NCI-H1417 treated with DMSO at 0.1 percent for 48 hours (cell line): ENCODE measurements at places on chromosomes 7 and 10.

GRCh38 chr7:23211589-23211988 is 29.7 kb downstream of the NUP42 start:
- no peak for DNase-seq

- DNase-seq = no peak
Observed at GRCh38 chr7:97971120-97971989, 18.6 kb downstream of the OCM2 start.

DNA sequence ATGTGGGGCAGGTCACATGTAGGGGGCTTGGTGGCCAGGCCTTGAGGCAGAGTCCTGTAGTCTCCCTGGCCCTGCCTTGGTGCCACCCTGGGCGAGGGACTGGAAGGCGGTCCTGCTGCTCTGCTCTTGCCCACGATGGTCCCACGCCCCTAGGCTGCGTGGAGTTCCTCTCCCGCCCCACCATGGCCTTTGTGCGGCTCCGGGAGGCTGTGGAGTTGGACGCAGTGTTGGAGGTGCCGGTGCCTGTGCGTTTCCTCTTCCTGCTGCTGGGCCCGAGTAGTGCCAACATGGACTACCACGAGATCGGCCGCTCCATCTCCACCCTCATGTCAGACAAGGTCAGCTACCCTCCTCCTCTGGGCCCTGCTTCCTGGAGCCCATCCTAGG is 10.0 kb downstream of the FASTK start:
- DNase-seq = no peak

DNA sequence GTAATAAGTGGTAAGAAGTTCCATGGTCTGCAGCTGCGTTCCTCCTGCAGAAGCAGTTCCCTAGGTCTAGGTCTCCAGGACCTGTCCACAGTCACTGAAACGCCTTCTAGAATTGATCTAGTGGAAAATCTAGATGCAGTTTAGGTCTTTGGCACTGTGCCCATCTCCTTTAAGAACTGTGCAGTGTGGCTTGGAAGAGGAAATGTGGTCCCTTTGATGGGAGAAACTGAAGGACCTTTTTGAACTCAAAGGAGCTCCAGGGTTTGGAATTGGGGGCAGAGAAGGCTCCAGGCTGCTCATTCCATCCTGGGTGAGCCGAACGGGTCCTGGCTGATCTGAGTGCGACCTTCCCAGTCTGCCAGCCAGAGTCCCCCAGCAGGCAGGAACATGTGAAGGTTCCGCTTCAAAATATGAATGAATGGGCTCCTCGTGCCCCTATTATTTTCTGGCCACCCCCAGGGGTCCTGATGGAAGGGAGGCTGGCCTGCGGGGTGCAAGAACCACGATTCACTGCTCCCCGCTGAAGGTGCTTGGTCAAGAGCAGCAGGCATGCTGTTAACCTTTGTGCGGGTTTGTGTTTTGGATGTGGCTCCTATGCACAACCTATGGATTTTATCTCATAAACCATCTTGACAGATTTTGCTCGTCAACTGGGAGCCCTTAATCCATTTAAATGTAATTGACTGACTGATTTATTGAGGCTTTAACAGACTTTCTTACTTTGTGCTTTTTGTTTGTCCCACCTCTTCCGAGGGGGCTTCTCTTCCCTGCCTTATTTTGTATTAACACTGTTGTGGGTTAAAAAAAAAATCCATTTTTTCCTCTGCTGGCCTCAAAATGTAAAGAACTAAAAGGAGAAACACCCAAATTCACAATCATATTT is 36.7 kb downstream of the ZNF467 start:
- DNase-seq = no peak

GRCh38 chr10:119455609-119456434 is 86.7 kb downstream of the RGS10 start:
- DNase-seq = no peak

GRCh38 chr7:1939434-1940401 is 269.6 kb downstream of the ELFN1 start:
- no peak for DNase-seq

DNA sequence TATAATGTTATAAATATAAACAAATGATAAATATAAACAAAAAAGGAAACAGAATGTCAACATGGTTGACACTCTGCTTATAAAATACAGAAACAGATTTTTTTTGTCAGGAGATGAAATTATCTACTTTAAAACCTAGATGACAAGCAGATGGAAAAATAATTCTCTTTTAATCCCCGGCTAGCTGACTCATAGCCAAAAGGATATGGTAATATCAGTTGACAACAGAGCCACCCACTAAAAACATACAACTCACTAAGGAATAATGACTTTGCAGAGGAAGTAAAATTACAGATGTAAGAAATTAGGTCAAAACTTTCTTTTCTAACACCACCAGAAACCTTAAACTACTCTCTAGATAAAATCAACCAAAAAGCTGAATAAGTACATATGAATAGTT is 131.1 kb upstream of the ABCB5 start:
- no peak for DNase-seq

DNA sequence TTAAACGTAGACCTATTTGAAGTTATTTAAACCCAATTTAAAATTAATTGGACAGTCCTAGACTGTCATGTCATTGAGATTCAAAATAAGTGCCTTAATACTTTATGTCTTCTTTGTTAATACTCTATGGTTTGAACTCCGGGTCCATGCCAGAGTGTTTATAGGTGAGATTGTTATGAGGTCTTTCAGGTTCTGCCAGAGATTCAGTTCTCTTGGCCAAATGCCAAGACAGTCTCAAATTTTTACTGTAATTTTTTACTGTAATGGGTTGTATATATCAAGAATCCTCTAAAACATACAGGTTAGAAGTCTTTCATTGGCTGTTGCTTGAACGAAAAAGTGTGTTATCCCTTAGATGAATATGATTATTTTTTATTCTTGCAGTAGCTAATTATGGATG is 3.9 kb downstream of the ADD3 start:
- no peak for DNase-seq

DNA sequence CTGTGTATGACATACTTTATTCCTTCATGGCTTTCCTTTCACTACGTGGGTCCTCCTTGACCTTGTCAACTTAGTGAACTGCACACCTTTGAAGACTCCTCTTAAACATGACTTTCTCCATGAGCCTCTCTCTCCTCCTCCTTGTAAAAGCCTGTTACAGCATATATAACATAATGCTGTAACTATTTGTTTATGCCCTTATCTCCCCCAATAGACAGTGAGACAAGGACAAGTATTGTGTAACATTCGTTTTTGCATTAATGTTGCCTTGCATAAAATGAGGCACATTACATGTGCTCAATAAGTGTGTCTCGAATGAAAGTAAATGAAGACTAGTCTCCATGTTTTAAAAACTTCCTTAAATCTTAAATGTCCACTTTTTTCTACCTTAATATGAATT is 4.3 kb upstream of the LAMB1 start:
- no peak for DNase-seq

- no peak for DNase-seq
Observed at GRCh38 chr7:22672846-22673680, 53.9 kb upstream of the IL6 start.

DNA sequence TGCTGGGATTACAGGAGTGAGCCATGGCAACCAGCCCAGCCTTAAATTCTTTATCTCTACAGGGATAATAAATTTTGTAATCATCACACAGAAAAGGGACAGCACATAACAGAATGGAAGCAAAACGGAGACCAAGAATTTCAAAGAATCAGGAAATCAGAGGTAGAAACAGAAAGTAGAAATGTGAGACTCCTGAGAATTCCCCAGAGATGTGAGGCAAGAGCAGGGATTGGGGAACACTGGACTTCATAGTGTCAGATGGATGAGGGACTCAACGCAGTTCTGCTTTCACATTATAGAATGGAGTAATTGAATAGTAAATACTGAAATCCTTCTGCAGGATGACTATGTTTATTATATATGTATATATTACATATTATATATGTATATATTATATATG is 52.5 kb upstream of the MPP7 start:
- DNase-seq = no peak

GRCh38 chr7:98467570-98468312 is 66.9 kb upstream of the BAIAP2L1 start:
- DNase-seq = no peak

GRCh38 chr10:104835422-104835821 is 194.3 kb downstream of the SORCS3 start:
- DNase-seq = no peak

DNA sequence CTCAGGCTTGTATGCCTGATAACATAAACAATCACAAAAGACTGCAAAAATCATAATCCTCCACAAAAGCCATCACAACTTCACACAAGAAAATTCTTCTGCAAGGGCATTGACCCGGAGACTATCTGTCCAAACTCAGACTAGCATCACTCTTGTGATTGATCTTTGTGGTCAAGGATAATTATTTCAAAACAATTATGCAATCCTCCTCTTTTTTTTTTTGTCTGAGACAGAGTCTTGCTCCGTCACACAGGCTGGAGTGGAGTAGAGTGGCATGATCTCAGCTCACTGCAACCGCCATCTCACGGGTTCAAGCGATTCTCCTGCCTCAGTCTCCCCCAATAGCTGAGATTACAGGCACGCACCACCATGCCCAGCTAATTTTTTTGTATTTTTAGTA is 22.2 kb downstream of the CDNF start:
- no peak for DNase-seq

DNA sequence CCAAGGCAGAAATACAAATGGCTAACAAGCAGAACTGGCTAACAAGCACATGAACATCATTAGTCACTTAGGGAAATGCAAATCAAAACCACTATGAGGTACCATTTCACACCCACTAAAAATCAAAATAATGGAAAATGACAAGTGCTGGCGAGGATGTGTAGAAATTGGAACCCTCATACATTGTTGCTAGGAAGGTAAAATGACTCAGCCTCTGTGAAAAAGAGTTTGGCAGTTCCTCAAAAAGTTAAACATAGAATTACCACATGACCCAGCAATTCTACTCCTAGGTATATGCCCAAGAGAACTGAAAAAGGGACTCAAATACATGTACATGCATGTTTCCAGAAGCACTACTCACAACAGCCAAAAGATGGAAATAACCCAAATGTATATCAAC is 52.8 kb upstream of the ANAPC16 start:
- DNase-seq = no peak

DNA sequence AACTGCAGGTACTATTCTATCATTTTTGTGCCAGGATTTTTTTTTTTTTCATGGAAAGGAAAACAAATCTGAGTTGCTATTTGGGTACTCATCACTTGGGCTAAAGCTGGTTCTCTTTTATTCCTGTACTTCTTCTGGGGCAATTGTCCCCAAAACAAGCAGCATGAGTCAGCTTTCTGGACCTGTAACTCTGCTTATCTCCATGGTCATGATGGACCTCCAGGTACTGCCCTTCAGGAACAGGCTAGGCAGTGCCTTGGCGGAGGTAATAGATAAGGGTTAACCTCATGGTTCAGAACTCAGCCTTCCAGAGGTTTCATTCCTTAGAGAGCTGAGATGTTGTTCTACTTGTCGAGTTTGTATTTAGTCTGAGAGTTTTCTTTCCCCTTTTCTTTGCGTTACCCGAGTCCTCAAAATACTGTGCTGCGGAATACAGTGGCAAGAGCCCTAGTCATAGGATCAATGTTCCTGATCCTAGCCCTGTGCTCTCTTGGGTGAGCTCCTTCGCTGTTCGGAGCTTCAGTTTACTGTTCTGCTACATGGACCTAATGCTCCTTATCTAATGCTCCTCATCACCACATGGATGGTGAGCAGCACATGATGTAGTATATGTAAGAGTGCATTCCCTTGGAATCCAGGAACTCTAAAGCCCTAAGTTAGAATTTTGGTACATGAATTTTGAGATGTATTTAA is 74.6 kb downstream of the LRGUK start:
- no peak for DNase-seq

DNA sequence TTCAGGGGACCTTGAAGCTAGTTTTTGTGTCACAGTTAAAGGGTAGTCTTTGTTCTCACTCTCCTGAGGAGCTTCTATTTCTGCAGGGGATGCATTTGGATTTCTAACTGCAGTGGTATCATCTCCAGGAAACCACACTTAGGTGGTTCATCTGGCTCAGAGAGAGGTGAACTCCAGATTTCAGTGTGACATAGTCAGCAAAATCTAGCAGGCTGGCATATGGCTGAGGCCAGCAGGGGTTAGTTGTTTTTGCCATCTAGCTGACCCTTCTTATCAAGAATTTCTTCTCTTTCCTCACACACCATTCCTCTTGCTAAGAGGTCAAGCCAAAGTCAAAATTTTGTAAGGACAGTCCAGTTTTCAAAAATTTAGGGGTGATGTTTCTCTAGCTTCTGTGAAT is 248.2 kb downstream of the REEP3 start:
- DNase-seq = no peak

GRCh38 chr7:129843978-129844840 is 108.6 kb downstream of the UBE2H start:
- DNase-seq = no peak
